ENCODE measurements at places on chromosomes 12 and 14.

DNA sequence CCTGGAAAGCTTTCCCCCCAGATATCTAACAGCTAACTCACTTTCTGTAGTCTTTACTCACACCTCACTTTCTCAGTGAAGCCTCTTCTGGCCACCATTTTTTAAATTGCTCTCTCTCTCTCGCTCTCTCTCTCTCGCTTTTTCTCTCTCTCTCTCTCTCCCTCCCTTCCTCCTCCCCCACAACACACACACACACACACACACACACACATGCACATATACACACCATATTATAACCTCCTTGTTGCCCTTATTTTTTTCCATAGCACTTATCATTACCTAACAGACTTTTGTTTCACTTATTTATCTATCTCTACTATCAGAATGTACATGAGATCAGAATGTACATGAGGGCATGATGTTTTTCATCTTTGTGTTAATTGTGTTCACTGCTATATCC is 156.8 kb downstream of the DUSP6 start:
- DNase-seq = no peak

GRCh38 chr14:57660208-57660607 is 166.6 kb upstream of the CCDC198 start:
- DNase-seq = no peak

GRCh38 chr12:130856088-130856487 is 15.8 kb upstream of the RAN start:
- no peak for DNase-seq

- DNase-seq = no peak
Observed at GRCh38 chr12:6909421-6910145, 4.8 kb upstream of the ENO2 start.

- no peak for DNase-seq
Observed at GRCh38 chr12:53201639-53202038, 5.4 kb downstream of the ITGB7 start.

- DNase-seq = no peak
Observed at GRCh38 chr12:132514838-132515237, 24.9 kb downstream of the FBRSL1 start.

DNA sequence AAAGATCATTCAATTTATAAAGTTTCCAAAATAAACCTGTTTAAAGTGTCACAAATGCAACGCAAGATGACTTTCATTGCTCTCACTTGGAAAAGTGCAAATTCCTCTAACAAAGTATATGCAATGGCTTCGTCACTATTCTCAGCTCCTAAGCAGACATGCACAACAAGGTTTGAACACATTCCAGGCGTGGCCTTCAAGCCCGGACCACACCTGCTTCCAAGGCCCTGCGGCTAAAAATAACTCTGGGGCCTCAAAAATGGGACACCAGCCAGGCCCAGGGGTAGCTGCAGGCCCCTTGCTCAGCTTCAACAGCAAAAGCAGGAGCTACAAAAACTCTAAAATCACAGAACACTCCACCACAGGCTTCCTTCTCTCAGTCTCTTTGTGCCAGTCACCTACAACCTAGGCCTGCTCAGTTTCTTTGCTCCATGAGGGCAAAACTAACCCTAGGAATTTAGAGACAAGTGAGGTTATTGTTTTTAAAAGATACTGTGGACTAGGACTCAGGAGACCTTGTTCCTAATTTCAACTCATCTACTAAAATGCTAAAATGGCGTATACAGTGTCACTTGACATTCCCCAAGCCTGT is 29.3 kb downstream of the DUSP16 start:
- no peak for DNase-seq

- DNase-seq = no peak
Observed at GRCh38 chr14:92922883-92923743, at the start of gene CHGA. Gene CHGA (plus strand): TSS chr14:92923150. CDS start chr14:92923360, 210 bp downstream.

- no peak for DNase-seq
Observed at GRCh38 chr14:88321692-88322503, 1.2 kb downstream of the KCNK10 start.

GRCh38 chr14:69539631-69540410 is 34.9 kb downstream of the CCDC177 start:
- DNase-seq = no peak

GRCh38 chr12:47400266-47400665 is 305.6 kb downstream of the RPAP3 start:
- no peak for DNase-seq

DNA sequence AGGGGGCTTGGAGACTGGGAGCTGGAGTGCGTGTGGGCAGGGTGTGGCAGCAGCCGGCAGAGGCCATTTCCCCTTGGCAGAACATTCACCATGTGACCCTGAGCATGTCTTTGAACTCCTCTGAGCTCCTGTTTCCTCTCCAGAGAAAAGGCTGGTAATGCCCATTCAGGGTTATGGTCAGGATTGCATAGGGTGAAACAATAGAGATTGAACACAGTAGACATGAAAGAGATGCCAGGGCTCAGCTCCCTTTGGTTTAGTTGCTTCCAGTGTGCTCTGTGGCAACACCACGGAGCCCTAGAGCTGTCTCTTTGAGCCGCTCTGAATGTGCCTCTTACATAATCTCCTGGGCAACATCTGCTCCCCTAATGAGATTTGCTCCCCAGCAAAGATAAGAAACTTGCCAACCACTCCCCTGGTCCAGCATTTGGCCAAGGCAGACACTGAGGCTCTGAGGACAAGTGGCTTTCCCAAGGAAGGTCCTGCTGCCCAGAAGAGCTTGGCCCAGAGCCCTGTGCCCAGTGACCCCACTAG is 4.6 kb downstream of the IFI27 start:
- no peak for DNase-seq

DNA sequence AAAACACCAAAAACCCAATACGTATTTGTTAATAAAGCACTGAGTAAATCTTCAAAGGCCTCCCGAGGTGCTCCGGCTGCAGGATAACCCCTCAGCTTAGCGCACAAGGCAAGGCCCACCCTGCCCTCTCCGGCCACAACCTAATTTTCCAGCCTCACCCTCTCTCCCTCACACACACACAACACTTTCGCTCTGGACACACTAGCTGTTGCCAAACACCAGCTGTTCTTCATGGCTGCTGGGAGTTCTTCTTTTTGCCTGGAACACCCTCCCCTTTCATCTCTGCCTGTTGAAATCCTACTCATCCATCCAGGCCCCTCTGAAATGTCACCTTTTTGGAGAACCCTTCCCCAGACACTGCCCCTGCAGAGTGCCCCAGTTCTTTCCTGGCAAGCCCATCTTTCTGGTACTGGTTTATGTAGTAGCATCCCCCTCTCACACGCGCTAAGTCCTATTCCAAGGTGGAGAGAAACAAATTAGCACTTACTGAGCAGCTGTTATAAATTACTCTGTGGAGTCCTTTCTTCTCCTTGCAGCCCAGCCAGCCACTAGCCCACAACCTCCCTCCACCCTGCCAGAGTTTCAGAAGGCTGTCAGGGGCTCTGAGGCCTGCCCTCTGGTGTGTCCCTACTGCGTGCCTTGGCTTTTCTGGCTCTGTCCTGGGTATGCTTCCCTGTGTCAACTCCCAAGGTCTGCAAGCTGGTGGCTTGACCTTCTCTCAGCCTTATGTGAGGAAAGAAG is 805 bp upstream of the CRACR2A start:
- DNase-seq = no peak

GRCh38 chr14:63277591-63278183 is 41.0 kb downstream of the GPHB5 start:
- no peak for DNase-seq

DNA sequence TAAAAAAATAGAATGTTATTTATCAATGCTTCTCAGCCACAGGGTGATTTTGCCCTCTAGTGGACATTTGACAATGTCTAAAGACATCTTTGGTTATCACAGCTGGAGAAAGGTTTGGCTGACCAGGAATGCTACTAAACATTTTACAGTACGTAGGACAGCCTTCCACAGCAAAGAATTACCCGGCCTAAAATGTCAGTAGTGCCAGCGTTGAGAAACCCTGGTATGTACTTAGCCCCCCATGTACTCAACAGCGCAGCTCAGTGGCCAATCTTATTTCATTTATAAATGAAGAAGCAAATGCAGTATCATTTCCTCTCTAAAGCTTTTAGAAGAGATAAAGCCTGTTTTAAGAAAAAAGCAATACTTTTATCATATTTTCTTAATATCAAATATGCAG is 5.8 kb downstream of the MARK3 start:
- no peak for DNase-seq

DNA sequence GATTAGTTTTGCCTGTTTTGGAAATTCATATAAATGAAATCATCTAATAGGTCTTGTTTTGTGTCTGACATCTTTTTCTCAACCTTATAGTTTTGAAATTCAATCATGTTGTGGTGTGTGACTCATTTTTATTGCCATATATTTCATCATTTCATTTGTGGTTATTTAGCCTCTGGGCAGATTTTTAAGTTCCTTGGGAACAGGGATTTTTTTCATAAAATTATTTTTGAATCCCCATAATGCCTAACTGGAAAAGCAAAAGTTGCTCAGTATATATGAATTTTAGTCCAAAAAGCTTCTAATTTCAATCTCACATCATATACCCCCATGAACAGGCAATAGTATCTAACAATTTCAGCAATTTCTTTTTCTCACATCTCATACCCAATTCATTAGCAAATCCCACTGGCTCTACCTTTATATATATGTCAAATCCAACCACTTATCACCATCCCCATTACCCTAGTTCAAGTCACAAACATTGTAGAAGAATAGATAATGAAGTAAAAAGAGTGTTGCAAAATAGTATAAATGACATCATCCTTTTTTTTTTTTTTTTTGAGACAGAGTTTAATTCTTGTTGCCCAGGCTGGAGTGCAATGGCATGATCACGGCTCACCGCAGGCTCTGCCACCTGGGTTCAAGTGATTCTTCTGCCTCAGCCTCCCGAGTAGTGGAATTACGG is 2.6 kb upstream of the OR6J1 start:
- DNase-seq = no peak

DNA sequence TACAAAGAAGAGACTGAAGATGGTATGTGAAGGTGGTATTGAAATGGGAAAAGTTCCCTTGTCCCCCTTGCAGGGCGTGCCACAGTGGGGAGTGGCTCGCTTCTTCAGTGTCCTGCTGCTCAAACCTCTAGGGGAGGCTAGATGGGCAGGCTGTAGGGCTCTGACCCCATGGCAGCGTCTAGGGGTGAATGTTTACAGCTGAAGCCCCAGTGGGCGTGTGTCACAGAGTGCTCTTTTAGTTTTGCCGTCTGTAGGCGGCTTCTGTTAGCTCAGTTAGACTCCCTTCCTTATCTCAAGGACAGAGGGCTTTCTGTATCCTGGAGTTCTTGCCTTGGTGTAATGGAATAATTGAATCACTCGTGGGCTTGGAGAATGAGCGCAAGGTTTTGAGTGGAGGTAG is 266.2 kb downstream of the RAD51B start:
- DNase-seq = no peak

DNA sequence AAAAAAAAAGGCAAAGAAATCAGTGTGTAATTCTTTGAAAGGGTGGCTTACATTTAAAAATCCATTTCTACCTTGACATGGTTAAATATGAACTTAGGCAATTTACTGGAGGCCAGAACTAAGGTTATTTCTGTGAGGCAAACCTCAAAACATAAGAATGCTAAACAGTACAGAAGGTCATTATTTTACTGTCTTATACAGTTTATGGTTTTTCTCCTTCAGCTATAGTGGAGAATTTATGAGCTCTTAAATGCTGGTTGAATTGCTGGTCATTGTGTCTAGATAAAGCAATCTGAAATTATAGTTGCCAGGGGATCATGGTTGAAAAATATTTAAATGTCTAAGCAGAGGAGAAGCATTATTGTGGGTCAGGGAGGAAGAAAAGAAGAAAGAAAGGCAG is 70.5 kb downstream of the TRIM9 start:
- no peak for DNase-seq

DNA sequence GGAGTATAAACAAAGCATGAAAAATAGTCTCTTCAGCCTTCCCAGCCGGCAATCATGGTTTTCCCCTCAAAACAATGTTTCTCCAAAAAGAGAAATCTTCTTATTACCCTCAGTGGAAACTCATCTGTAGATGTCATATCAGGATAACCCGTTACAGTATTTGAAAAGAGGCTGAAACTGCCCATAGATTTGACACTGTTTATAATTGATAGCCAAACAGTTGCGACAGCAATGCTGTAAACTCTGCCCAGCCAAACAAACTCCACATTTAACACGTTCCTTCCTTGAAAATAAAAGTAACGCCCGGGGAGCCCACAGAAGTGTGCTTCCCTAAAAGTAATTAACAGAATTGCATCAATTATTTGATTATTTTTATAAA is 201.3 kb upstream of the FOXN3 start:
- no peak for DNase-seq

DNA sequence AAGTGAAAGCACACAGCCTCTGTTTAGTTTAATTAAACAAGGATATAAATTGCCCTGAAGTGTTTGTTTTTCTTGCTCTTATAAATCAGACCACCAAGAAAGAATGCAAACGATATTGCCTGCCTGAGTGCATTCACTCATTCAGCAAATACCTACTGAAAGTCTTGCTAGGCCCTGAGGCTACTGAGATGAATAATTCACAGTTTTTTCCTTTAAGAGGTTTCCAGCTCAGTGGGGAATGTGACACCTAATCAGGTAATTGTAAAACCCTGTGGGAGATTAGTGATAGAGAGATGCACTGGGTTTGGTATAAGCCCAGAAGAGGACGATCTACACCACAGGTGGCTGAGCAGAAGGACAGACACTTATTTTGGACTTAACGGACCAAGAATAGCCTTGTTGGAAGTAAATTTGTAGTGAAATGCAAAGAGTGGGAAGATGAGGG is 151.4 kb downstream of the SLC35F4 start:
- no peak for DNase-seq

DNA sequence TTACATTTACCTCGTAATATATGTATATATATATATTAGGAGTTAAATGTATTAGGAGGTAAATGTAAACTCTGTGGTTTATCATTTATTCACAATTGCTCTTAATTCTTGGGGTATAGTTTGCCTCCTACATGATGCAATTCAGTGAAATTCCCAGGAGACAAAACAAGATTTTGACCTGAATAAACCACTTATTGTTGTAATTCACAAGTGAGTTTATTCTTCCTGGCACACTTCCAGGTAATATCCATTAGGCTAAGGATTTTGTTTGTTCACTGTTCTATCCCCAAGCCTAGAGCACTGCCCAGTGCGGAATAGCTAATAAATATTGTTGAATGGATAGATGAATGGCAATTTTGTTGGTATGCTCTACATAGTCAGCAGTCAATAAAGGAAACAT is 3.0 kb downstream of the SMIM10L1 start:
- no peak for DNase-seq

DNA sequence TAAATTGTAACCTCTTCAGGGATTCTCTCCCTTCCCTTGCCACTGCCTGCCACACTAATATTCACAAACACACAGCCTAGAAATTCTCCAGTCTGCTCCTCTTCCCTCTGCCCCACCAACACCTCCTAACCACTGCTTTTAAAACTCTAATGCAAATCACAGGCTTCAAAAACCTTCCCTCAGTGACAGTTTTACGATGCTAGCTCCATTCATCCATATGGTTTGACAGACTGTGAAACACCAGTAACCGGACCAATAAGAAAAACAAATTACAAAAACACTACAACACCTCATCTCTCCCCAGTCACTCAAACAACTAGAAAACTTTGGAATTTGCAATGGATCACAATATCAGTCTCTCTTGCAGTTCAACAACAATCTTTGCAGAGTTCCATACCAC is 5.7 kb downstream of the DPF3 start:
- no peak for DNase-seq

Data from activated T-helper 1 cell treated with anti-CD3 and anti-CD28 coated beads, Interleukin-2, amount 50 U/mL, for 16 hours (primary cell).